ENCODE measurements at places on chromosomes 7 and 10. TPM values are rescaled to one million over a fixed set of nuclear protein-coding genes. Genes with fewer than 3 reads are reported as not detected.

DNA sequence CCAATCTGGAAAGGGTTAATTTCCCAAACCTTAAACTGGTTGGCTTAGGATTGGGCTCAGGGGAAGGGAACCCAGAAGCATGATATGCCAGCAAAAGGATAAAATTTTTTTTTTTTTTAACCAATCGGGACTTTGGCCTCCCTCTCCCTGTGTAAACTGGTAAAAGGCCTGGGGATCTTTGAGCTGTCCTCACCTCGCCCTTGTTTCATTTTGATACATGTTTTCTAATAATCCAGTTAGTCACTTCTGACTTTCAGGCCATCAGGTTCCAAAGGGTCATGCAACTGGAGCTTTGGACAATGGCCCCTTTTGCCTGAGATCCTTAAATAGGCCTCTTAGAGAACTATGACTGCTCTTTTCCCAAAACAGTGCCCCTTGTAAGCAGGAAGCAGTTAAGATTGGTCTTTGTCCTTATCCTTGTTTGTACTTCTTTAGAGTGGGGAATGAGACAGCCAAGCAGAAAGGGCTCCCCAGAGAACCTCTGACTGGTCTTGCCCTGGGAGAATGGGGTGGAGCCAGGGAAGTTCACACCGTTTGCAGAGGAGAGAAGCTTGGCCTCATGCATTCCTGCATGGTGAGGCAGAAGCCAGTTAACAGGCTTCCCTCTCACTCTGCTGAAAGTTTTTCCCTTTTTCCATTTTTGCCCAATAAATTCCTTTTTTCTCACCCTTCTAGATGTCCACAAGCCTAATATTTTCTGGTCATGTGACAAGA, 424.2 kb upstream of the CNTNAP2 start:
- DNase-seq, result no peak

- DNase-seq, result peak; percentile 81
These were observed at the start of gene IL15RA for GRCh38 chr10:5977471-5978229. Gene IL15RA (minus strand): TSS chr10:5977543. CDS start chr10:5977492, 51 bp downstream.

GRCh38 chr7:50359995-50360925, 55.7 kb downstream of the IKZF1 start:
- no peak for DNase-seq

DNA sequence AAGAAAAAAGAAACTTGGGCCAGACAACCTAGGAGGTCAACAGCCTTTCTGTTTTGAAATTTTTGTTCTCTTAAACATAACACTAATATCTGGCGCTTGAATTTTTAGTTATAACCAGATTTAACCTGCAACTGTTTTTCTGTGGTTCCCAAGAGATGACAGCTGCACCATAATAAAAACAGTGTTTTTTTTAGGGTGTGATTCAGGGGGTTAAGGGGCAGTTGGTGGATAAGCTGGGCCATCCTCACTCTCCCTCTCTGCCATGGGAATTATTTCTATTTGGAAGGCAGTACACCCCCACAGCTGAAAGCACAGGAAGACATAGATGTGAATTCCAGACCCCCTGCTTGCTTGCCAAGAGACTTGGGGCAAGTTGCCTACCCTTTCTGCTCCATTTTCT, 20.1 kb upstream of the TM9SF3 start:
- DNase-seq, result no peak

DNA sequence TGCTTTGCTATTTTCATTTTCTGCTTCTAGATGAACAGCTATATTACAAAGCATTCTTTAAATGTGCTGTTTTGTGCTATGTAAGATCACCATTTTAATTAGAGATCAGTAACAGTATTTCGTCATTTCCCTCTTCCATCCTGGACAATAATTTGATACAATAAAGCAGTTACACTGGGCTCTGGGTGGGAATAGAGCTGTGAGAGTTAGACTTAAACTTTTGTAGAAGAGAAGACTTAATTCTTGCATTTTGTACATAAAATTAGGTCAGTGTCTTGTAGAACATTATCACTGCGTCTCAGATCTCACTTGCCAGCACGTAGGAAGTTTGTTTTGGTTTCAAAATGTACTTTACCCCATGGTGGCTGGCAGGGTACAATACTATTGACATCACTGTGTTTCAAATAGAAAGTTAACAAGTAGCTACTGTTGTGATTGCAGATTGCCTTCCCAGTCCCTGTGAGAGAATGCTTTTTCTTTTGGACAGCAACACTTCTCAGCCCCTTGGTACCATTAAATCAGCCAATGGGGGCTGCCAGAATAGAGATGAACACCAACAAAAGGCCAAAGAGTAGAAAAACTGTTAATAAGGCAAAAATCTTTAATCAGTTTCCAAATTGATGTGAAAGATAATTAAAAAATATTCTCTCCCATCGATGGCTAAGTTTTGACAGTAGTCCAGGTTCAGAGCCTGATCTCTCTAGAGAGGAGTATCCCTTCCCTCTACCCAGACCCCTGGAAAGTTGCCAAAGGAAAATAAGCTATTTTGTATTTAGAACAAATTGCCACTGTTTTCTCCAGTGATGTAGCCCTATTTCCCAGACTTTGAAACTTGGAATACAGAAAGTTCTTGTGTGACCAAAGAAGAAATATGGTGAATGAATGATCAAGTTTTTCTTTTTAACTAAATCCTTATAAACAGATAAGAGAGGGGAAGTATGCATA, 35.1 kb downstream of the SMNDC1 start:
- DNase-seq, result no peak

The SLC18A2 gene
- not detected for total RNA-seq

GRCh38 chr7:127776776-127777386, 124.9 kb downstream of the SND1 start:
- DNase-seq, result no peak

GRCh38 chr10:44967616-44968015, 8.0 kb downstream of the RASSF4 start:
- no peak for DNase-seq

The CYP2W1 gene
- 1.3 TPM for total RNA-seq

- no peak for DNase-seq
These were observed 185.5 kb downstream of the ADARB2 start for GRCh38 chr10:1551636-1552338.

DNA sequence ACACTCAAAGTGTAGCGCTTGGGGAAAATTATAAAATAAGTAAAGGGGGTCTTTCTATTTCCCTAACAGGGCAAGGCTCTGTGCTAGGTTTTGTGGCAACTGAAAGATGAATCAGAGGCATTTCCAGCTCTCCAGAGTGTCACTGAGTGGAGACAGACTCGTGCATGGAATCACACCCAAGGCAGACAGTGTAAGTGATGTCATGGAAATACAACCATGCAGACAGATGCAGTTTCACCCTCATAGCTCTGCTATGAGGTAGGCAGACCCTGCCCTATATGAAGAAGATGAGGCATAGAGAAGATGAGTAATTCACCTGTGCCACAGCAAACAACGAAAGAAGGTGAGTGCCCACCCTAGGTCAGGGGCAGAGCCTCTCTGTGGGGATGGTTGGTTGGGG, 57.2 kb upstream of the PITRM1 start:
- DNase-seq, result no peak

DNA sequence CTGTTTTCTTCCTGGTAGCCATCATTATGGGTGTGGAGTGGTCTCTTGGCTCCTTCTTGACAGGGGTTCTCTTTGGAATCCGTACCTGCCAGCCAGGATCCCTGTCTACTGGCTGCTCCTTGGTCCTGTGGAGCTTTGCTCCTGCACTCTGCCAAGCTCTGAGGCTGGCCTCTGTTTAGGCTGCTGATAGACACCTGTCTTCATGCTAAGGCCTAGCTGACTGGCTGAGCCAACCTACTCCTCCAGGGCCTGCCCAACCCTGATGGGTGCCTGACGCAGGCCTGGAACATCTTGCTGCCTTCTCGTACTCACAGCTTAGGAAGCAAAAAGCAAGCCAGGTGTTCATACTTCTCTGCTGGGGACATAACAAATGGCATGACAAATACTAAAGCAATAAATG, 333.6 kb upstream of the ZNF32 start:
- DNase-seq, result no peak

The GIMAP4 gene
- not detected for total RNA-seq

GRCh38 chr7:150940431-150941102, 37.6 kb downstream of the KCNH2 start:
- DNase-seq, result no peak

GRCh38 chr10:59793919-59794318, 40.7 kb upstream of the MRLN start:
- DNase-seq, result no peak

- peak; percentile 34 for DNase-seq
These were observed 118.6 kb upstream of the CARD11 start for GRCh38 chr7:3162289-3162688.

- DNase-seq, result no peak
These were observed 4.2 kb downstream of the NT5C2 start for GRCh38 chr10:103188853-103189252.

The UCMA gene
- not detected for total RNA-seq

DNA sequence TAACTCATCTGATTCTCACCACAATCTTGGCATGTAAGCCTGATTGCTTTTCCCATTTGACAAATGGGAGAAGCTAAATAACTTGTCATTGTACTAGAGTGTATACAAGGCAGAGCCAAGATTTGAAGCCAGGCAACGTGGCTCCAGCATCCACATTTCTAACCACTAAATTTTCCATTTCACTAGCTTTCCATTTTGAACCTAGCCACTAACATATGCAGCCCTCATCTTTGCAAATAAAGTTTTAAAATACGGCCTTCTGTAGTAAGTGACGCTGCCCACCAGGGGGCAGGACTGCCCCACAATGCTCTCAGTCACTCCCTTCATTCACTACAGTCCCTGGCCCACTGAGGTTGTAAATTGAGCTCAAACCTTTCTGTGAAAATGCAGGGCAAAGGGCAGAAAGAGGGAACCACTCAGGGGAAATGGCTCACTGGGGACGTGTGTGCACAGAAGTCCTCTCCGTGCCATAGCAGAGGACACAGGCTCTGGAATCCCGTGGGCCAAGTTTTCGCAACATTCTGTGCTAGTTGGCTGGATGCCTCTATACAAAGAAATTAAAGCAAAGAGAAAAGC, 315.7 kb downstream of the TNS3 start:
- peak; percentile 67 for DNase-seq

The CACNA2D1 gene
- total RNA-seq, result not detected

GRCh38 chr7:90433221-90433620, 30.0 kb downstream of the CLDN12 start:
- DNase-seq, result no peak

The BUD31 gene
- total RNA-seq, result 100 TPM

DNA sequence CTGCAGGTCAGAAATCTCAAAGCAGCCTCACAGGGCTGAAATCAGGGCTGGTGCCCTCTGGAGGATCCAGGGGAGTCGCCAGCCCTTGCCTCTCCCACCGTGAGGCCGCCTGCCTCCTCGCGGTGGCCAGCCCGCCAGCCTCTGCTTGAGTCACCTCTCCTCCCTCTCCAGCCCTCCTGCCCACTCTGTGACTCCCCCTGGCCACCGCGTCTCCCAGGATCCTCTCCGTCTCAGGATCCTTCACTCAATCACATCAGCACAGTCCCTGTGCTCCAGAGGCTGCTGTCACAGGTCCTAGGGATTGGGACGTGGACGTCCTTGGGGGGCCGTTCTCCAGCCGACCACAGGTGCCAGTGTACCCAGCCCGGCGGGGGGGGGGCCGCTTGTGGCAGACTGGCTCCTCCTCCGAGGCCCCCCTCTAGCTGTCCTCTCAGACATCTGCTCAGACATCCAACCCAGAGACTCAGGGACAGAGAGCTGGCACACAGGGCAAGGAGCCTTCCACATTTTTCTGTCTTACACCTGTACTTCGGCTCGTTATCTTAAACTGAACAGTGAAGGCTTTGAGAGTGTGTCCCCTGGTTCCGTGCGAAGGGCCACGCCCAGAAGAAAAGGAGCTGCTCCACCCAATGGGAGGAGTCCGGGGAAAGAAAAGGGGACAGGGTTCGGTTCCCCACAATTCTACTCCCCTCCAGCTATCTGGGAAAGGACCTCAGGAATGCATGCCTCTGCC, 9.4 kb upstream of the PPP2R2D start:
- DNase-seq, result no peak

DNA sequence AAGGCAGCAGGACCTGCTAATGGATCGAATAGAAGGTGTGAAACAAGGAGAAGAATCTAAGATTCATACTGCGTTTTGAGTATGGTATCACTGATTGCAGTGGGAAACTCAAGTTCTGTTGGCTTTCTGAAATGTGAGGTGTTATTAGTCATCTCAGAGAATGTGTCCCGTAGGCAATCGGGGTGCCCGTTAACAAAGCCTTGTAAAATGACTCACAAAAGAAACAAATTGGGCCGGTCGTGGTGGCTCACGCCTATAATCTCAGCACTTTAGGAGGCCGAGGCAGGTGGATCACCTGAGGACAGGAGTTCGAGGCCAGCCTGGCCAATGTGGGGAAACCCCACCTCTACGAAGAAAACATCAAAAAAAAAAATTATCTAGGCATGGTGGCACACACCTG, 118.2 kb upstream of the C7orf33 start:
- DNase-seq, result no peak

The IFIT3 gene
- 0.17 TPM for total RNA-seq

The PHKG1 gene
- total RNA-seq, result 3.3 TPM

GRCh38 chr10:30553018-30553625, 76.4 kb downstream of the LYZL2 start:
- DNase-seq, result no peak

- DNase-seq, result no peak
These were observed 542.7 kb downstream of the TNS3 start for GRCh38 chr7:47039089-47039648.

The CCM2 gene
- 89.1 TPM for total RNA-seq

The EIF4EBP2 gene
- 64.4 TPM for total RNA-seq

DNA sequence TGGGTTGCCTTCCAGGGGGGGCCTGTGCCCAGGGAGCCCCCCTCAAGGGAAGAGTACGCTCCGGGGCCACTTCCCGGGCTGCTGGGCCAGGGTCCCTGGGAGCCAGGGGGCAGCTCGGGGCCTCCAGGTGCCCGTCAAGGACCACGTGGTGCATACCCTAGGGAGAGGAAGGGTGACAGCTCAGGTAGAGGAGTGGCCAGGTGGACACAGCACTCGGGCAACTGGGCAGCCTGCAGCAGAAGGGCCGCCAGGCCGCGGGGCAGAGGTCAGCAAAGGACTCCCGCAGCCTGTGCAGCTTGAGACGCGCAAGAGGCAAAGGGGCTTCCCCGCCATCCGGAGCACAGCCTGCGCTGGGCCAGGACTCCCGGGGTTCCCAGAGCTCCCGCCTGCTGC, 26.4 kb downstream of the AP5Z1 start:
- DNase-seq, result no peak

GRCh38 chr10:113613977-113614690, 49.7 kb downstream of the NRAP start:
- no peak for DNase-seq

- no peak for DNase-seq
These were observed 101.5 kb downstream of the RNF216 start for GRCh38 chr7:5679813-5680473.

The RTKN2 gene
- total RNA-seq, result 12.3 TPM

- peak; percentile 54 for DNase-seq
These were observed 38.4 kb downstream of the VSTM4 start for GRCh38 chr10:49076741-49077521.

DNA sequence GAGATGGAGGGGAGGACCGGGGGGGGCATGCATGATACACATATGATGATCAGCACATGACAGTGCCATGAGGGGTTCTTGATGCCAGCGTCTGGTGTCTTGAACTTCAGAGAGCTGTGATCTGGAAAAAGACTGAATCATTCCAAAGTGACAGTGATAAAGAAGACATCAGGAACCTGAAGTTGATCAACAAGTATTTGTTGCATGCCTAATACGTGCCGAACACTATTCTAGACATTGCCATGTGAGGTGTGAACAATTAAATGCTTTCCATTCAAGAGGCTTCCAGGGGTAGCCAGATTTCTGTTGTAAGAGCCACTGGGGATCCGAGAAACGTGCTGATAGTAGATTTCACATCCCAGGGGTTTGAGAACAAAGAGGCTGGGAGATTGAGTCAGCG, 6.2 kb downstream of the MCM10 start:
- no peak for DNase-seq

The CALCR gene
- total RNA-seq, result not detected

The MYL10 gene
- not detected for total RNA-seq

Data from OCI-LY7 (cell line).